AG09319 (cell line): ENCODE measurements at places on chromosomes 4 and X.

- no peak for DNase-seq
These were observed 5.0 kb upstream of the RP2 start for GRCh38 chrX:46831765-46832327.

- no peak for DNase-seq
These were observed 8.9 kb upstream of the RENBP start for GRCh38 chrX:153953342-153953830.

DNA sequence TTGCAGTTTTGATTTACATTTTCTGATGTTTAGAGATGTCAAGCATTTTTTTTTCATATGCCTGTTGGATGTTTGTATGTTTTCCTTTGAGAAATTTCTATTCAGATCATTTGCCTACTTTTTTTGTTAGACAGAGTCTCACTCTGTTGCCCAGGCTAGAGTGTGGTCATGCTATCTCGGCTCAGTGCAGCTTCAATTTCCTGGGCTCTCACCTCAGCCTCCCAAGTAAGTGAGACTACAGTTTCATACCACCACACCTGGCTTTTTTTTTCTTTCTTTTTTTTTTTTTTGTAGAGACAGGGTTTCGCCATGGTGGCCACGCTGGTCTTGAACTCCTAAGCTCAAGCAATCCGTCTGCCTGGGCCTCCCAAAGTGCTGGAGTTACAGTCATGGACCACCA, 291.7 kb downstream of the SLITRK2 start:
- DNase-seq, result no peak

DNA sequence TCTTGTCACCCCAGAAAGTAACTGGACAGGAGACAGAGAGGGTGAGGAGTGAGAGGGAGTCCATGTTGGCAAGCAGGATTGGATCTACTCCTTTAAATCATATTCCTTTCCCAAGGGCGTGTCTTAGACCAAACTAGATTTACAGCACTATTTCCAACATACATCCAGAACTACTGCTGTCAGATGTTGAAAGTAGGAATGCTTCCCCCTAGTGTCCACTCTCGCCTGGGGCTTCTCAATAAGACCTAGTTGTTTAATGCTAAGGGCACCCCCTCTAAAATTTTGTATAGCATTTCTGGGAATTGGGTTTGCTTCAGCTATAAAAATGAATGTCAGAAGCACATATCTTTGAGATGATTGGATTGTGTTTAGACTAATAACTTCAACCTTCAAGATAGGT, 13.3 kb downstream of the OFD1 start:
- peak; percentile 54 for DNase-seq

DNA sequence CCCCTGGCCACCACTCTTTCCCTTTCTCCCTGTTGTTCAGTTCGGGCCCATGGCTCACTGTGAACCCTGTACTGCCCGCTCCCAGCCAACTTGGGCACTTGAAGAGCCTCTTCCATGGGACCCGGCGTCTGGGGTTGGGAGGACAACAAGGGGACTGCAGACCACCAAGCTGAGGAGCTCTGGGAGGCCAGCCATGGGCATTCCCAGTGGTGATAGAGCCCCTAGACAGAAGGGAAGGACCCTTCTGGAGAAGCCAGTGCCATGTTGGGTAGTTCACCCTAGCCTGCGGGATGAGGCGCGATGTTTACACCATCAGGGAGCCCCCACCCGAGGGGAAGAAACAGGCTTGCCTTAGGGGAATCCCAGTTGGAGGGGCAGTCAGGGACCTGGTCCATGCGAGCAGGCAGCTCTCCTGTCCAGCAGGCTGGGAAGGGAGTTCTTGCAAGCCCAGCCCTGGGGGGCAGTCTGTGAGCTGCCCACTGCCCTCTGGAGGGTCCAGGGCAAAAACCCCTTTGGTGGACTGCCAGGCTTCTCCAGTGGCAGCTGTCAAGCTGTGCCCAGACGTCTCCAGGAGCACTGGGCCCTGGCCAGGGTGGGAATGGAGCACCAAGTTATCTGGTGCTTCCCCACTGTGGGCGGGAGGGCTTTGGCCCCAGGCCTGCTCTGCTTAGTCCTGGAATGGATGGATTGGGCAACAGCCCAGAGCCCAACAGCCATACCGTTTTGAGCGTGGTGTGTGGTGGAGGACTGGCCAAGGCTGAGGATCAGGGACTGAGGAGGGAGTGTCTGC, 23.7 kb upstream of the UBA1 start:
- DNase-seq, result no peak

DNA sequence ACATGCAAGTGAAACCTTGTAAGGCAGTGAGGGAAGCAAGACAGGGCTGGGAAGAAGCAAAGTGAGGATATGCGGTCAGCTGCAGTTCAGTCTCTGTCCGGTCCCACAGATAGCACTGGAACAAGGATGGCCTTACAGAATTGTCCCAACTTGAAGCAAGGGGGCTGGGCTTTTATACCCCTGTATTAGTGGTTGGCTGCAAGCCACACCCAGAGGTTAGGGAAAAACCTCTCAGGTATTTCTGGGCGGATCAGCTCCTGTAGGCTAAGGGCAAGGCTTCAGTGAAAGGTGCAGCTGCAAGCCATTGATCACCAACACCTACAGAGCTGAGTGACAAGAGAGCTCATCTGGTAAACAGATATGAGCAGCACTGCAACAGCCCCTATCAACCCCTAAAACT, 89.0 kb downstream of the KDR start:
- no peak for DNase-seq

DNA sequence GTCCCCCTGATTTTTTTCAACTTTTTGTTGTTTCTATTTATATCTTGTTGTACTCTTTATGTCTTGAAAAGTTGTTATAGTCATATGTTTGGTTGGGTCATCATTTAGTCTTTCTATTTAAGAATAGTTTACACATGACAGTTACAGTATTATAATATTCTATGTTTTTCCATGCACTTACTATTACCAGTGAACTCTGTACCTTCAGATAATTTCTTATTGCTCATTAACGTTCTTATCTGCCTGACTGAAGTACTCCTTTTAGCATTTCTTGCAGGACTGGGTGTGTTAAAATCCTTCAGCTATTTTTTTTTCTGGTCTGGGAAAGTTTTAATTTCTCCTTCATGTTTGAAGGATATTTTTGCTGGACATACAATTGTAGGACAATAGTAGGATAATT, 157.7 kb upstream of the DIPK2B start:
- no peak for DNase-seq

- DNase-seq, result no peak
These were observed 56.7 kb downstream of the STOX2 start for GRCh38 chr4:183961795-183962194.

DNA sequence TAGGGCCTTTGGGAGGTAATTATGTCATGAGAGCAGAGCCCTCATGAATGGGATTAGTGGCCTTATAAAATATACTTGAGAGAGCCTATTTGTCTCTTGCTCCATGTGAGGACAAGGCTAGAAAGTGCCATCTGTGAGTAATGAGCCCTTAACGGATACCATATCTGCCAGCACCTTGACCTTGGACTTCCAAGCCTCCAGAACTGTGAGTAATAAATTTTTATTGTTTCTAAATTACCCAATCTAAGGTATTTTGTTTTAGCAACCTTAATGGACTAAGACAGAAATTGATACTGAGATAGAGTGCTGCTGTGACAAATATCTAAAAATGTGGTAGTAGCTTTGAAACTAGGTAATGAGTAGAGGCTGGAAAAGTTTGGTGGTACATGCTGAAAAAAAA, 285.0 kb upstream of the DIPK2B start:
- DNase-seq, result no peak

DNA sequence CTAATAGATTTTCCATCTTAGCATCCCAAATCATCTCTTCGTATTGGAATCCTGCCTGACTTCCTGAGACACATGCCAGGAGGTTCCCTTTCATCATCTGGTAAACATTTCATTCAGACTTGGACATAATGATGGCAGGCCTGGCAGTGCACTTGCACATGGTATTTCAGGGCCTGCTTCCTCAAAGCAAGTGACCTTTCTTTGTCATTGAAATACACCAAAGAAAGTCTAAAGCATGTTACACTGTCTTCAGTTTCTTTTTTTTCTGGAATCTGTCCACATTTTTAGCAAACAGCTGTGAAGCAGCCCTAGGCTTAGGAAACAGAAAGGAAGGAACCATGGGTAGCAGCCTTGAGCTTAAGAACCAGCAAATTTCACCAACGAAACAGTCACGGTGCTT, 205.9 kb upstream of the VCX start:
- DNase-seq, result no peak

- DNase-seq, result no peak
These were observed 201.7 kb downstream of the SPRY1 start for GRCh38 chr4:123598331-123598730.

- no peak for DNase-seq
These were observed 43.9 kb upstream of the GEMIN8 start for GRCh38 chrX:14073556-14073955.

- no peak for DNase-seq
These were observed 84.8 kb downstream of the IL15 start for GRCh38 chr4:141721174-141721573.

DNA sequence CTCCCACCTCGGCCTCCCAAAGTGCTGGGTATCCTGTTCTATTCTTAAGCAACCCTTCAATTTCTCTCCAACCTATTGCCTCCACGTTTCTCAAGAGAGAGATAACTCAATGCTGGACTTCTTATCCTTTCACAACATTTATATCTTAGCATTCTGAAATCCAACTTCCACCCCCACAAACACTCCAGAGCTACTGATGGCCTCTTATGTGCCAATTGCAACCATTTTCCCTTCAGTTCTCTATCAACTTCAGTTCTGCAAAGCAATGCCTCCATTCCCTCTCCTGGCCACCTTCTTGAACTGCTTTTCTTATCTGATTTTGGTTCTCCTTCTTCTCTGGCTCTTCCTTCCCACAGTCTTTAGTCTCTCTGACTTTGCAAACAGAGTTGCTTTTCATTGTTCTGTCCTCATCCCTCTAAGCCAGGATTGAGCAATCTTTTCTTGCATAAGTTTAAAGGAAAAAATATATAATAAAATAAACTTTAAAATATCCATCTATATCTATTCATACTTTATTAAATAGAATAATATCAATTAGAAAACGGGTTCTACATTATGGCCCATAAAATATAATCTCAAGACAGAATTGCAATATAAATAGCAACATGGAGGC, 3.6 kb upstream of the STBD1 start:
- DNase-seq, result no peak

- no peak for DNase-seq
These were observed 88.1 kb downstream of the MGST2 start for GRCh38 chr4:139753686-139754085.

DNA sequence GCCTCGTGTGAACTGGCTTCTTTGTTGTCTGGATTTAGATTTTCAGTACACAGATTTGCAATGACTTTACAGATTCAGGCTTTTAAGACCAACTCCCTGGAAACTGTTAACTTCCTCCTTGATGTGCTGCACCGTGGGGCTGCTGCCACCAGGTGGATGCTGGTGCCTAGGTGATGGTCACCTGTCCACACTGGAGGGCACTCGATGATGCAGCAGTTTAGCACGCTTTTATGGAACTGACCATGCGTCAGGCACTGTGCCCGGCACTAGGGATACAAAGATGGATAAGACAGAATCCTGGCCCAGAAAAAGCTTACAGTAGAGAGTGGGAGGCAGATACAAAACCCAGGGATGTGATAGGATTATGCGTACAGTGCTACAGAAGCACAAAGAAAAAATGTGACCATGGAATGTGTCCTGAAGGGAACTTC, 180.7 kb downstream of the CEP135 start:
- no peak for DNase-seq

DNA sequence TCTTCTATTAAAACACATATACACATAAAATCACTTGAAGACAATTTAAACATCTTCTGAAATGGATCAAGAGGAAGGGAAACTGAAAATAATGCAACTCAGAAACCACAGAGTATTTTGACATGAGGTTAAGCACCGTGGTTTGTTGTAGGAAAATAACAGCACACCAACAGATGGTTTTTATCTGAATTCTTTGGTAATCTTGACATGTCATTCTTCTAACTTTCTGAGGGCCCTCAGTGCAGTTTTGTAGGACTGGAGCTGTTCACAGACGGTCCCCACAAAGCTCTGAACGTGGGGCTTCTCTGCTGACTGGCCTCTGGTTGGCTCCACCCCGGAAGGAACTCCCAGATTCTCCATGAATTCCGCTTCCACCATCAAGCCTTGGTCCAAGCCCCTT, 16.0 kb upstream of the TLR8 start:
- DNase-seq, result no peak

DNA sequence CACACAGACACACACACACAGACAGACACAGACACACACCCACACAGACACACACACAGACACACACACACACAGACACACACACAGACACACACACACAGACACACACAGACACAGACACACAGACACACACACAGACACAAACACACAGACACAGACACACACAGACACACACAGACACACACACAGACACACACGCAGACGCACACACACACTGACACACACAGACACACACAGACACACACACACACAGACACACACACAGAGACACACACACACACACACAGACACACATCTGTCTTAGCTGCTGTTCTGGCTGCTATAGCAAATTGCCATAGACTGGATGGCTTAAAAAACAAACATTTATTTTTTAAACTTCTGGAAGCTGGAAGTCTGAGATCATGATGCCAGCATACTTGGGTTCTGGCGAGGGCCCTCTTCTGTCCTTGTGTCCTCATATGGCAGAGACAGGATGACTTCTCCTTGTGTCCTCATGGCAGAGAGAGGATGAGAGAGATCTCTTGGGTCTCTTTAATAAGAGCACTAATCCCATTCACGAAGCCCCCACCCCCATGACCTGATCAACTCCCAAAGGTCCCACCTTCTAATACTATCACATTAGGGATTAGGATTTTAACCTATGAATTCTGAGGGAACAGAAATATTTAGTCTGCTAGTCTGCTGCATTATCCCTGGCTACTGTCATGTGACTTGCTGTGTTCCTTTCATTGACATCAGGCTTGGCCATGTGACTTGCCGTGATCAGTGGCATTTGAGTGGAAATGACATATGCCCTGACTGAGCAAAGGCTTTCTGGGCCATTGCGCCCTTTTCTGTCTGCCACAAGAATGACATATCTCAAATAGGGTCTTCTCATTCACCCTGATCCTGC, 32.7 kb upstream of the RASGEF1B start:
- no peak for DNase-seq

GRCh38 chr4:2753436-2753835, 2.7 kb downstream of the TNIP2 start:
- DNase-seq, result no peak

- no peak for DNase-seq
These were observed 442.0 kb upstream of the ADGRL3 start for GRCh38 chr4:60757986-60758680.

DNA sequence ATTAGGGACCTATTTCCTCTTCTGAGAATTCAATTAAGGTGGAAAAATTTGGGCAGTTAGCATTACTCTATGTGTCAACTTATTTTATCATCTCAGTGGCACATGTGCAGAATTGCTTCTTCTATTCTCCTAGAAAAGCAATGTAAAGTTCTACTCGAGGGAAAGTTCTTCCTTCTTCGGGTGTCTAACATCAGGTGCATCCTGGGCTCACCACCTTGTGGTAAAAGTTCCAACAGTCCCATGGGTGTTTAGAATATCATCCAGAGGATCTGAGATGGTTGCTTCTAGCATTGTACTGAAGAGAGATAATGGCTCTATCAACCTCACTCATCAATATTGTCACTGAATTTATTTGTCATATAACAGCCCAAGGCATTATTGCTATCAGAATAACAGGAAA, 969.7 kb downstream of the PDHA2 start:
- DNase-seq, result no peak
